ENCODE measurements at places on chromosomes 16 and 17. TPM values are rescaled to one million over a fixed set of nuclear protein-coding genes. Genes with fewer than 3 reads are reported as not detected.

Gene CD300LF
- 0.27 TPM for total RNA-seq

- no peak for DNase-seq
Observed at GRCh38 chr17:69575346-69575761, 160.9 kb downstream of the MAP2K6 start.

Gene PTX4
- total RNA-seq, result not detected

DNA sequence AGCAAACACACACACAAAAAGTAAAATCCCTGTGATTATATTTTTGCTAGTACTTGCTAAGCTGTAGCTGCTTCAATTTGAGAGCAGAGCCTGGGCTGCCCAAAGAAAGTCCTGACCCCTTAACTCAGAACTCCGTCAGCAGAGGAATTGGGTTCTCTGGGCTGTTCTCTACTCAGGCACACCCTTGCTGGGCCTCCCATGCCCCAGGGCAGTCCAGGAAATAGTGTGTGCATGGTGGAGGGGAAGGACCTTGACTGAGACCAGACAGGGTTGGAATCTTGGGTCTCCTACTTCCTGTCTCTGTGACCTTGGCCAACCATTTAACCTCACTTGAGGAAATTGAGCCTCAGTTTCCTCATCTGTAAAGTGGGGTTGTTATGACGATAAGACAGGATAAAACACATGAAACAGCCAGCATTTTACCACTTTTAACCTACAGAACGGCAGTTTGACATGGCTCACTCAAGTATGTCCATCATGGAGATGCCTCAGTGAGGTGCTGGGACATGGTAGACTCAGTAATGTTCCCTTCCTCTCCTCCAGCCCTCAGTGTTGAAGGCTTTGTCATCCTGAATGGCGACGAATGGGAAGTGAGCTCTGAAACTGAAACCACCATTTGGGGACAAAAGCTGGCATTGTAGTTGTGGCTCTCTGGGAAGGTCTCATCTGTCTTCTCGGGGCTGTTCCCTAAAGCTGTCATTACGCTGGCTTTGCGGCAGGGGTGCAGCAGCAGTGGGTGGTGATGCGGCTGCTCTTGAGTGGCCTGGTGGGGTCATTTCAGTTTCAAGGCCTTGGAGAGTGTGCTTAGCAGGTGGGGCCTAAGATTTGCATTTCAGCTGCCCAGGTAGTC lies 74.9 kb downstream of the CMIP start:
- DNase-seq, result no peak

DNA sequence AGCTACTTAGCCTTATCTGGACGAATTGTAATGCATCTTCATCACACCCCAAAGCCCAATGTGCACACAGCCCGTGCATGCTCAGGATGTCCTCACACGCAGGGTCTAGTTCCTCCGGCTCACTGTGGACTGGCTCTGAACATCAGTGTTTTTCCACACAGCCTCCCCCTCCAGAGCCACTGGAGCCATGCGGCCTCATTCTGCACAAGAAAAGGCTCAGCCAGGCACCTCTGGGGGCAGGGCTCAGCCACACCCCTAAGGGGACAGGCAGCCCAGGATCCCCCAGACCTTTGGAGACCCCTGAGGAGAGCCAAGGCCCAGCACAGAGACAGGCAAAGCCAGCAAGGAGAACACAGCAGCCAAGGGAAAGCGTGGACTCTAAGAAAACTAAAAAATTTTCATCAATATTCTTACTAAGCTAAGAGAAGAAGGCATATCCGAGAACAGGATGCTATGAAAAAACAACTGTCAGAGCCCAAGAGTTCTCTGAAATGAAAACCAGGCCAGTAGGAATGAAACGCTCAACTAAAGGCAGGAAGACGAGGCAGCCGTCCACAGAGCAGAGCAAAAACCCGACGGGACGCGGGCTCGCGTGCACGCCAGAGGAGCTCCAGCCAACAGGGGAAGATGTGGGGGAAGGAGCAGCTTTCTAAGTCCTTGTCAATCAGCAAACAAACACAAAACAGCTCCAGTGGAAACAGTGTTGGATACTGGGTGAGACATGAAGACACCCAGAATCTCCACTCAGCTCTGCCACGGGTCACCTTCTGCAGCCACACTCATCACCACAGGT lies 34.5 kb downstream of the MAP1LC3B start:
- no peak for DNase-seq

DNA sequence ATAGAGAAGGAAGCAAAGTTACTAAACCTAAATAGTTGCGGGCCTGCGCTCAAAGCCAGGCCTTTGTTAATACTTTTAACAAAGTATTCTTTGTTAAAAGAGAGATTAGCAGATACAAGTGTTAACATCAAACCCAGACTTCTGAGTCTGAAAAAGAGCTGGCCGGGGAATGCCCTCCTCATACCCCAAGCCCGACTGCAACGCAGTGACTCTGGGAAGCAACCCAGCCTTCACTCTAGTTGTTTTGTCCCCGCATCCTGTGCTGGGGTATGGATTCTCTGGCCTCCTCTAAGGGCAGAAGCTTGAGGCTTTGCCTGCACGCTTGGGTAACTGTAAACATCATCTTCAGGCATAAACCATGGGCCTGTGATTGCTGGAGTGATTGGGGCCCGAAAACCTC lies 48.3 kb downstream of the ADCY7 start:
- no peak for DNase-seq

Gene SLC13A2
- not detected for total RNA-seq

All from cerebellum (tissue), 4 donors.